H4 (cell line): ENCODE measurements at places on chromosomes 3 and 15.

DNA sequence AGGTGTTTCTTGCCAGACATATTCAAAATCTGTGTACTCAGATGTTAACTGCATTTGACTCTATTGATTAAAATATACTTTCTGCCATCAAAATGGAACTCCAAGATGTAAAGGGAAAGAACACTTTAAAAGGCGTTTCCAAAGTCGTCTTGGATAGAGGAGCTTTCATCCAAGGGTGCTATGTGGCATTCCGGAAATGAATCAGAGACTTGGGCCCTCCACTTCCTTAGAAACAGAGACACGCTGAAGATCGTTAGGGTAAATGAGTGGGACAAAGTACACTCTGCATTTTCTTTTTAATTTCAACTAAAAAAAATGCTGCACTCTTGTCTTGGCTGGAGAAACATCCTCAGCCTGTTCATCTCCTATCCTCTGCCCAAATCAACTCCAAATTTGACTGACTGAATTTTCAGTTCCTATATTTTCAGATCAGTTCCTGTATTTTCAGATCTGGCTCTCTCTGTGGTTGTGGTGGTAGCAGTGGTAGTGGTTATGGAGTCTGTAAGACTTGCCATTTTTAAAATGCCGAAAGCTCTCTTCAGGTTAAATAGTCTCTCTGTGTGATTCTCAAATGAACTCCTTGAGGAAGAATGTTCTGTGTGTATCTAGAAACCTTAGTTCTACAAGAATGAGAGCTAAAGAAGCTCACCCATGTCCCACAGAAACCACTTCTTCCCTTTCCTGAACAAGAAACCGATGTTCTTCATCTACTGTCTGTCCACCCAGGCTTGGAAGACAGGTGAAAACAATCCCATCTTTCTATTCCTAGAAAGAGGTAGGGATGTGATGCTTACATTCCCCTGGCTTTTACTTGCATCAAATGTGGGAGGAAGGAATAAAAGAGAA, 156.8 kb upstream of the ICE2 start:
- peak; percentile 39 for DNase-seq

- DNase-seq, result no peak
These were observed 7.9 kb downstream of the P4HTM start for GRCh38 chr3:48997714-48998637.

DNA sequence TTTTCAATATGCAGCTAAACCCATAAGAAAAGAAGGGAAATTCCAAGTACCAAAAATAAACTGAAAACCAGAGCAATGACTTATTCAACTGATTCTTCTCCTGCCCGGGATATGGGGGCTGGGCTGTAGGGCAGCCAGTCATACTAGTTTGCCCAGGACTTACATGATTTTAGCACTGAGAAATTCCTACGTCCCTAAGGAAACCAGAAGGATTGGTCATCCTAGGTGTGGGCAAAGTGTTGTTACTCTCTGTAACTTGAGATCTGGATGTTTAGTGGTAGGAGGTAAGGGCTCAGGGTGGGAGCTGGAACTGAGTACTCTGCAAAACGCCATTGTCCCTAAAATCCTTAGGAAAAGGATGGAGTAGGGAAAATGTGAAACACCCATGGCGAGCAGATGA, 1.2 kb upstream of the DAZL start:
- peak; percentile 11 for DNase-seq

GRCh38 chr15:100075229-100075628, 266.5 kb downstream of the ADAMTS17 start:
- DNase-seq, result no peak

DNA sequence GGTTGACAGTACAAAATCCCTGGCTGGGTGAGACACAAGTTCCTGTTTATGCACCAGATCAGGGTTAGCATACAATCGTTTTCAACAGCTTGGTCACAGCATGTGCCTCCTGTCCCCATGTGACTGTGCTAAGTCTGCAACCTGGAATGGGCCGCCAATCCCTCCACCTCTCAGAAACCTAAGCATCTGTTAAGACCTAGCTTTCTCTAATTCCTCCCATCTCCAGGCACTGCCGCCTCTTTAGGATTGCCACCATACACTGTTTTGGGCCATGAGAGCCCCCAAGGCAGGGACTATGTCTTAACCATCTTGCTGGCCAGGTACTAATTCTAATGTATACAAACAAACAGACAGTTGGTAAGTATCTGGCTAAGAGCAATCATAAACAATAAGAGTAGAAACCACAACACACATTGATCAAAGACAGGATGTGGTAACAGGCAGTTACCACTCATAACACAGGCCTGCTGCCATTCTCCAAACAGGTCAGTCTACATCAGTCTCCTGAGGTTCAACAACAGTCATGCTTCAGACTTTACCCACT, 25.6 kb downstream of the SEC22C start:
- no peak for DNase-seq

DNA sequence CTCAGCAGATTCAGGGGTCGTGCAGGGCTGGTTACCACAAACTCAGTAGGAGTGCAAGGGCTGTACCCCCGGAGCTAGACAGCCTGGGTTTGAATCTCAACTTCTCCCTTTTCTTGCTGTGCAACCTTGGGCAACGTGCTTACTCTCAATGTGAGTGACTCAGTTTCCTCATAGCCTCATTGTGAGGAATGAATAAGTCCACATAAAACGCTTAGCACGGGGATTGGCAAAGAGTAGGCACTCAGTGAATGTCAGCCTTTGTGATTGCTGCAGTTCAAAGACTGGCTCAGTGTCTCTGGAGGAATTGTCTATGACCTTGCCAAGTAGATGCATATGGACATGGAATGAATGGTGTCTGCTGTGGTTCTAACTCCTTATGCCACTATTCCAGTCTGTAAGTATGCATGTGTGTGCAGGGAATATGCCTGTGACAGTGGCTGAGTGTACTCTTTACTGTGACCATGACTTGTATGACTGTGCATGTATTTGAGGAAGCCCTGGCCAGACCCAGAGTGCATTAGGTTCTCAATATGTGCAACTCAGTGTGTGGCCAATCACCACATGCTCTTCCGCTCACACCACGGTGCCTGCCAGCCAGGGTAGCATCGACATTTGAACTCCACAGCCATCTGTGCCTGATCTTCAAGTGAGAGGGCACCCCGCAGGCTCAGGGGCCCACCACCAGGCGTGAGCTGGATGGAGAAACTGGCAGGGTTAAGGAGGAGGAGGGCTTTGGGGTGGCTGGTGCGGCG, 900 bp upstream of the HYAL3 start:
- DNase-seq, result no peak

- DNase-seq, result peak; percentile 30
These were observed 106.5 kb upstream of the ACP3 start for GRCh38 chr3:132210476-132211346.

GRCh38 chr3:106628407-106628806, 748.8 kb upstream of the CCDC54 start:
- no peak for DNase-seq

DNA sequence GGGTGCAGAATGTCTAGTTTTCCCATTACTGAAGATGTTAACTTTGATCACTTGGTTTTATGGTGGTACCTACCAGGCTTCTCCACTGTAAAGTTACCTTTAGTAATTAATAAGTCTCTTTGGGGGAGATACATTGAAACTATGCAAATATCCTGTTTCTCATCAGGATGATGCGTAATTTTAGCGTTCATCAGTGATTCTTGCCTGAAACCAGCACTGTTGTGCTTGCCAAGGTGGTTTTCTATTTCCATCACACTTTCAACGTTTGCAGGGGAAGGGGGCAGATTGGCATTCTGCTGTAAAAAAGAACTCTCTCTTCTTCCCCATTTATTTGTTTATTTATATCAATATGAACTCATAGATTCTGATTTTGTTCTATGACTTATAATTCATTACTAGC, 61.0 kb downstream of the SSR3 start:
- no peak for DNase-seq

DNA sequence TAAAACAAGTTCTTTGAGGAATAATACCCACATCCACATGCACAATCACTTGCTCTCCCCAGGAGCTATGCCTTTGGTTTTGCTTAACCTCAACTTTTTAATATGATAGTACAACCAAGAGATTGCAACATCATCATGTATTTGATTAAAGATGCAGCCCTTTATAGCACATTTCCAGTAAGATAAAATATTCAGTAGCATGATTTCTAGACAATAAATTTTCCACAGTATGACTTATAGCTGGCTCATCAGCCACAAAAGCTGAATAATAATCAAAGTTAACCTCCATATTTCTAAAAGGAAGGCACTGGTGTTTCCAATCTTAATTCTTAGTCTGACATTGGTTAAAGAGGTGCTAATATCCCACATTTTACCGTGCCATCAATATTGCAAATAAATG, 622.5 kb downstream of the TBL1XR1 start:
- no peak for DNase-seq

- DNase-seq, result no peak
These were observed 17.4 kb downstream of the THBS1 start for GRCh38 chr15:39598186-39598850.

GRCh38 chr3:53161820-53162671, 1.0 kb downstream of the PRKCD start:
- no peak for DNase-seq

DNA sequence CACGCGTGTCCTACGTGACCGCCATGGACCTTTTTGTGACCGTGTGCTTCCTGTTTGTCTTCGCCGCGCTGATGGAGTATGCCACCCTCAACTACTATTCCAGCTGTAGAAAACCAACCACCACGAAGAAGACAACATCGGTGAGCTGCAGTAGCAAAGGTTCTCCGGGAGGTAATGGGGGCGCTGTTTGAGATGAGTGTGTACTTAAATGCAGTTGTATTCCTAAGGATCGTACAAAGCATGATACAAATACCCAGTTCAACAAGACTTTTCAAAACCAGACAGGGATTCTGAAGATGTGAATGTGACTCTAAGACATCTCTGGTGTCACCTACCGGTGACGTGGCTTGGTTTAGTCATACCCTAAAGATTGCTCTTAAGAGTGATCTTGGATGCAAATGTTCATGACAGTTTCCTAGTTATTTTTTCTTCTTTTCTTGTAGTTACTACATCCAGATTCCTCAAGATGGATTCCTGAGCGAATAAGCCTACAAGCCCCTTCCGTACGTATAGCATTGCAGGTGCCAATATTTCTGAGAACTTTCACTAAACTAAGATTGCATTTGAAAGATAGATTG, 556.6 kb downstream of the GABRG3 start:
- no peak for DNase-seq

DNA sequence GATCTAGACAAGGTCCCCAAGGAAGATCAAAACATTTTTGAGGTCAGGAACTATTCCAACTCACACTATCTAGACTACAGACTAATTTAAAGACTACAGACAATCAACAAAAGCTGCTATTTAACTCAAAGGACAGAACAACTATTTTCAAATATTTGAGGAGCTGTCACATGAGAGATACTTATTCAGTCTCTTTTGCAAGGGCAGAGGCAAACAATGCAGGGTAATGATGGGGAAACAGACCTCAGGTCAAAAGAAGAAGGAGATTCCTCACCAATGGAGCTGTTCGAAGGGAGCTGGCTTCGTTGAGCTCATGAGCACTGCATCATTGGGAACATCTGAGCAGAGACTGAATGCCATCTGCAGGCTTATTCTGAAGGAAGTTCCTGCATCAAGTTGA, 231.9 kb downstream of the DTWD1 start:
- DNase-seq, result no peak

- no peak for DNase-seq
These were observed 71.5 kb downstream of the SLCO3A1 start for GRCh38 chr15:91924837-91925495.

GRCh38 chr3:193391902-193392301, 13.3 kb upstream of the ATP13A5 start:
- DNase-seq, result peak; percentile 90

DNA sequence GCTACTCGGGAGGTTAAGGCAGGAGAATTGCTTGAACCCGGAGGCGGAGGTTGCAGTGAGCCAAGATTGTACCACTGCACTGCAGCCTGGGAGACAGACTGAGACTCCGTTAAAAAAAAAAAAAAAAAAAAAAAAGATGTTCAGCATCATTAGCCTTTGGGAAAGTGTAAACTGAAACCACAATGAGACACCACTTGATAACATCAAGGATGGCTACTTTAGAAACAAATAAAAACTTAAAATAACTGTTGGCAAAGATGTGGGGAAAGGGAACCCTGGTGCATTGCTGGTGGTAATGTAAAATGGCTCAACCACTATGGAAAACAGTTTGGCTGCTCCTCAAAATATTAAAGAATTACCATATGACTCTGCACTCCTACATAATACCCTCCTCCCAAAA, 1.9 kb downstream of the LEO1 start:
- DNase-seq, result no peak

- DNase-seq, result no peak
These were observed 19.8 kb downstream of the ST8SIA2 start for GRCh38 chr15:92413510-92413909.

DNA sequence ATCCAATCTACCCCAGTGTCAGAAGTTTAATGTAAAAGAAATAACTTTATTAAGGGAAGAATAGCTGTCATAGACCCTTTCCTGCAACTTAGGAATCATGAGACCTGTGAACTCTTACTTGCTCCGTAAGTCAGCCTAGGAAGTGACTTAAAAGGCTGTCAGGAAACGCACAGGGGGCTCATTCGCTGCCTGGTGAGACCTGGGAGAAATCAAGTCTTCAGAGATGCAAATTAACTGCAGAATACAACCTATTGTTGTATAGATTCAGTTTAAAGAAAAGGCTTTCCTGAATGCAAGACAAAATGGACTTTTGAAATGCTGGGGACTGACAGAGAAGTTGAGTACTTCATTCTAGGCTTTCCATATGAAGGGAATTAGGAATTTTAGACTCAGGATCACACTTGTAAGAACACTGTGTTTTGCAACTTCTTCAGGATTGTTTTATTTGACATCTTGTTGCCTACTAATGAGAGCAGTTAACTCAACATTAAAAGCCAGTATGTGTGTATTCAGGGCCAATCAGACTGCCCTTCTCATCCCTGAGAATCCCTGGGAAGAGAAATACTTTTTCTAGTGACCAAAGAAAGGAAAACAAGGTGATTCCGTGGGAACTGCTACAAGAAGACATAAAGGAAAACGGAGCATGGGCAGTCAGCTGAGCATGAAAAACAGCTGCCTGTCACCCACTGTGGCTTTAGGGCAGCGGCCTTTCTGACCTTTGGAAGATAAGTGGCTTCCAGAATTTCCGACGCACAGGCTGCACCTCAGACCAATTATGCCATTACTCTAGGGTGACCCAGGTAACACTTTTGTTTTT, 18.5 kb upstream of the DPPA4 start:
- no peak for DNase-seq

- no peak for DNase-seq
These were observed 50.4 kb upstream of the ATP2C1 start for GRCh38 chr3:130843441-130843840.

DNA sequence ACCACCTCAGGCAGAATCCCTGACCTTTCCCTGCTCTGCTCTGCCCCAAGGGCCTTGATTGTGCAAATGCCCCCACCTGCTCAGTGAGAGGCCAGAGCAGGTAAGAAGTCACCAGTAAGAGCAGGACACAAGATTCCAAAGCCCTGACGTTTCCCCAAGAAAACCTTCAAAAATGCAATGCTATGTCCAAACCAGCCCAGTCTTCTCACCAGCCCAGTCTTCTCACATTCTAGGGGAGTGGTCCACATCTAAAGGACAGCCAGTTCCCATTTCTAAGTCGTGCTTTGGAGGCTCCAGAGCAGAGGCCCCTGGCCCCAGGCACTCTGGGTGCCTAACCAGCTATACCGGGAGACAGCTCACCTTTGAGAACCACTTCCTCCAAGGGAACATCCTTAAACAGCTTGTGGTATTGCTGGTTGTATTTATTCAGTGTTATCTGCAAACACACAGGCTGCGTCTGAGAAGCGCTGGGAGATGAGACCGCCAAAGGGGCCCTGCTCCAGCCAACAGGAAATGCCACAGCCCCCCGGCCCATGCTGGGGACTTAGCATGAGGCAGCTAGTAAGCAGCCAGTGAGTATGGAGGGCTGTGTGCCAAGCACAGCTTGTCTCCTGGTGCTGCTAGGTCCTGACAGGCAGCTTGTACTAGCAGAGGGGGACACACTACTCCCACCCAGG, 29.3 kb downstream of the GRAMD2A start:
- DNase-seq, result no peak
